Mesenteric fat pad (tissue), 1 donor: ENCODE measurements at places on chromosomes 11 and 22. TPM values are rescaled to one million over a fixed set of nuclear protein-coding genes. Genes with fewer than 3 reads are reported as not detected.

- DNase-seq: no peak
Observed at GRCh38 chr11:15795378-15795777, 561.0 kb downstream of the SOX6 start.

- DNase-seq: no peak
Observed at GRCh38 chr22:25172153-25172552, 27.5 kb upstream of the CRYBB3 start.

- DNase-seq: no peak
Observed at GRCh38 chr11:57474803-57475115, 14.4 kb downstream of the RTN4RL2 start.

DNA sequence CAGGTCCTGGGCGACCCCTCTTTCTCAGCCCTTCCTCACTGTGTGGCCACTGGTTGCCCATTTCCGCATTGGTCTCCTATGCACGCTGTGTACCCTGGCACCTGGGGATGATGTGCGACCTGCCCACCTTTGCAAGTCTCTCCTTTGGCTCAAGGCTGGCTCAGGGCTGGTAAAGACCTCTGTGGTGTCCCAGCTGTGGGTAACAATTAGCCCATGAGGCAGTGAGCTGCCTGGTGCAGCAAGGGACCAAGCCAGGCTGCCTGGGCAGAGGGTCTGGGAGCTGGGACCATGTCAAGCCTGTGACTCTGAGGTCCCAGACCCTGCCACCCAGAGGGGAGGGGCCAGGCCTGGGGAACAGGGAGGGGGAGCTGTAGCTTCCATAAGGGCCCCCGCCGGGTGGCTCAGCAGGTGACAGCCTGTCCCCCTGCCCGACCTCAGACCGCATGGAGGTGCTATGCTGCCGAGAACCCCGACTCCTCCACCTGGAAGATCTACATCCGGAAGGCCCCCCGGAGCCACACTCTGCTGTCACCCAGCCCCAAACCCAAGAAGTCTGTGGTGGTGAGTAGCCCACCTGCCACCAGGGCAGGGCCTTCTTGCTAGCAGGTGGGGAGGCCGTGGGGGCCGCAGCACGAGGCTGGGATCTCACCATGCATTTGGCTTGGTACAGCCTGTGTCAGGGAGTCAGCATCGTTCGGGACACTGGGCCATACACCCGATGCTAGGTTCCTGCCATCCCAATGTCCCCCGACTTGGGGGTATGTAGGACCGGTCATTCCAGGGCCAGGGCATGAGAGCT is 112.5 kb downstream of the KCNQ1OT1 start:
- peak; percentile 81 for DNase-seq

DNA sequence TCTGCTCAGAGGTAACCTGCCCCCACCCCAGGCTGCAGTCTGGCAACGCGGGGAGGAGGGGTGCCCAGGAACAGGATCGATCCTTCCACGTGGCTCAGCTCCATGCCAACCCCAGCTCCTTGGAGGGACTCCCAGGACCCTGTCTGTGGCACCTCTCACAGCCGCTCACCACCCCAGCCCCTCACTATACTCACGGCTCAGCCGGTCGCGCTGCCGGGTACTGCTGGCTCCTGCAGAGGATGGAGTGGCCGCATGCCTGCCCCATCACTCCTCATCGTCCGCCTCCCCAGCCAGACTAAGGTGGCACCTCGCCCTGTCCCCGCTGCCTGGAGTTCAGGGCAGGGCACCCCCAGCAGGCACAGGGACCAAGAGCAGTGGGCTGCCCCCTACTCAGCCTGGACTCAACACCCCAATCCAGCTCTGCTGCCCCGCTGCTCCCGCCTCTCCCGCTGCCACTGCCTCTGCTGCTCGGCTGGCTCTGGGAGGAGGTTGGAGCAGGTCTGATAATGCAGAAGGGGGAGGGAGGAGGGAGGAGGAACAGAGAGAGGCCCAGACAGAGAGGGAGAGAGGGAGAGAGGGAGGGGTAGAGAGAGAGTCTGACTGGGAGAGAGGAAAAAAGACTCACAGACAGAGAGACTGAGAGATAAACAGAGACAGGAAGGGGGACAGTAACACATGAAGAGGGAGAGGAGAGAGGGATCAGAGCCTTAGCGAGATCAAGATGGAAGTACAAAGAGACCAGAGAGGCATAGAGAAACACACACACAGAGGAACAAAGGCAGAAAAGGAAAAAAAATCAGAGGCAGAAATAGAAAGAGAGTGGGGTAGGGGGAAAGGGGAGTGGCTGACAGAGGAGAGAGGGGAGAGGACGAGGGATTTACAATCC is at the start of gene PDE2A:
PDE2A (minus strand) TSS at position 480 of the 886 bp plus-strand sequence; CDS start at position 265, 215 bp downstream.
- no peak for DNase-seq

- DNase-seq: no peak
Observed at GRCh38 chr11:34332524-34332923, 25.3 kb downstream of the ABTB2 start.

GRCh38 chr11:12846786-12847615 is 162.1 kb upstream of the RASSF10 start:
- DNase-seq: no peak

DNA sequence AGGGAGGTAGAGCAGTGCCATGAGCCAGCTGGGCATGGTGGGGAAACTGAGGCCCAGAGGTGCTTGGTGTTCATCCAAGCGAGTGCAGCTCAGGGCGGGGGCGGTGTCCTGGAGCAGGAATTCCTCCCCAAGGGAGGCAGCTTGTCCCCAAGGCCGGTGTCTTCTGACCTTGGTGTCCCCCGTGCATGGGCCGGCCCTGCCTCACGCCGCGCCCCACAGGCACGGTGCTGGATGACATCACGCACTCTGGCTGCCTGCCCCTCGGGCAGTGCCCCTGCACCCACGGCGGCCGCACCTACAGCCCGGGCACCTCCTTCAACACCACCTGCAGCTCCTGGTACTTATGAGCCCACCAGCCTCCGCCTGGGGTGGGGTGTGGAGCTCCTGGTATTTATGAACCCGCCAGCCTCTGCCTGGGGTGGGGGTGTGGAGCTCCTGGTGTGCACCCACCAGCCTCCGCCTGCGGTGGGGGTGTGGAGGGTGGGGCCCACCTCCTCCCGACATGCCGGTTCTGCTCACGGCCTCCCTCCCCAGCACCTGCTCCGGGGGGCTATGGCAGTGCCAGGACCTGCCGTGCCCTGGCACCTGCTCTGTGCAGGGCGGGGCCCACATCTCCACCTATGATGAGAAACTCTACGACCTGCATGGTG is 6.7 kb downstream of the MUC5B start:
- peak; percentile 88 for DNase-seq

DNA sequence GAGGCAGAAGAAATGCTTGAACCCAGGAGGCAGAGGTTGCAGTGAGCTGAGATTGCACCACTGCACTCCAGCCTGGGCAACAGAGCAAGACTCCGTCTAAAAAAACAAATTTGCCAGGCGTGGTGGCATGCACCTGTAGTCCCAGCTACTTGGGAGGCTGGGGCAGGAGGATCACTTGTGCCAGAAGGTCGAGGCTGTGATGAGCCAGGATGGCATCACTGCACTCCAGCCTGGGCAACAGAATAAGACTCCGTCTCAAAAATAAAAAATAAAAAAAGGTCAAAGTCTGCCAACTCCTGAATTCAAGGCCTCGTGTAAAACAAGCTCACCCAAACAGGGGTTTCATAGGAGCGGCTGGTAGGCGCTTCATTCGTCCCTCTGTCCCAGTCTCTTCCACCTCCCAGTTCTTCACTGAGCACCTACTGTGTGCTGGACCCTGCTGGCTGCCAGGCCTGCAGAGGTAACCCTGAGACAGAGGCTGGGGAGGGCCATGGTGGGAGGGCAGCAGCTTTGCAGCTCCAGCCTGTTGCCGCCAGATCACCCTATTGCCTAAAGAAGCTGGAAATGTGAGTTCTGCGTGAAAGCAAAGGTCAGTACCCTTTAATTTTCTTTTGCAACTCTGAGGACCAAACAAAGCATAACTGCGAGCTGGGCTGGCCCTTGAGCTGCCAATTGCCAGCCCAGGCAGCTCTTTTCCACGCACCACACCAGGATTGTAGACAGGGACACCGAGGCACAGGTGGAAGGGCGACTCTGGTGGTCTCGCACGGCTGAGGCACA is 15.3 kb downstream of the RPL3 start:
- DNase-seq: no peak

DNA sequence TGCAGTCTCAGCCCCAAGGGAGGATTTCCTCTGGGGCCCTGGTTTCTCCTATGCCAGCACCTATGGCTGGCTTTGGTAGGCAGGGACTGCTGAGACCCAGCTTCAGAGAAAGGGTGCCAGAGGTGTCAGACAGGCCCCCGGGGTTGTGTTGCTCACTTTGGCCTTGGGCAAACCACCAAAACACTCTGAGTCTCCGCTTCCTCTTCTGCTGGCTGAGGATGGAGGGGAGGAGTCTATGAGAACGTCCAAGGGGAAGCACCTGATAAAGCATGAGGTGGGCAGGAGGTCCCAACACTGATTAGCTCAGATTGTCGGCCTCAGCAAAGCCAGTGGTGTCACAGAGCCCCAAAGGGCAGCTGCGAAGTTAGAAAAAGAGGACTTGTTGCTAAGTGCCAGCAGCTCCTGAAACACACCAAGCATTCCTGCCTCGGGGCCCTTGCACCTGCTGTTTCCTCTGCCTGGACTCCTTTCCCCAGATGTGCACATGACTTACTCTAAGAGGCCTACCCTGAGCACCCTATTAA is 10.5 kb downstream of the SMTNL1 start:
- DNase-seq: no peak

GRCh38 chr11:117923773-117924172 is 5.4 kb downstream of the TMPRSS13 start:
- peak; percentile 43 for DNase-seq

DNA sequence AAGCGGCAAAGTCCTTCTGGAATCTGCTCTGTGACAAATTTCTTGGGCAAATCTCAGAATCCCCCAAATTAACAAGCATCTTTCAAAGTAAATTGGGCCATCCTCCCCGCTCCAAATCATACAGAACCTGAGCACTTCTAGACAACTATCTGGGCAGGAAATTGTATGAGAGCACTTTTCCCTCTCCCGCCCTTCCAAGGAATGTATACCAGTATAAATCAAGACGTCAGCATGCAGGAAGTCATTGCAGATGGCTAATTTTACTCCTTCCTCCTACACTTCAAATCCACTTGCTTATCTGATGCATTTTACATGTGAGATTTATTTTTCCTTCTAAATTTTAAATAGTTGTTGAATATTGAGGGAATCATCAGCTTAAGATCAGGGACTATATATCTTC is 52.1 kb downstream of the NTM start:
- no peak for DNase-seq

DNA sequence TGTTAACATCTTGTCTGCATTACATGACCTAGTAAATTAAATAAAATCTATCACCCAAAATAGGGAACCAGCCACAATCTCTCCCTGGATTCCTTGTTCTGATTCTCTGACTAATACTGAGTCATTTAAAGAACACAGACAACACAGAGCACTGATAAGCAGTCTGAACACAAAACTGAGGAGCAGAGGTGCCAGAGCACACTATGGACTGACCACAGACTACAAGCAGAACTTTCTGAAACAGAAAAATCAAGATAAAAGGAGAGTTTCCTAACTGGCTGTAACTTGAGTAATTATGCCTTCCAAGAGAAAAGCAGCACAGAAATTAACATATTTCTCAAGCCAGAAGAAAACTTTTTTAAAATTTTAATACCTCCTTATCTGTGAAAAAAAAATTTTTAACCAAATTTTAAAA is 128.8 kb downstream of the SGSM3 start:
- DNase-seq: no peak

DNA sequence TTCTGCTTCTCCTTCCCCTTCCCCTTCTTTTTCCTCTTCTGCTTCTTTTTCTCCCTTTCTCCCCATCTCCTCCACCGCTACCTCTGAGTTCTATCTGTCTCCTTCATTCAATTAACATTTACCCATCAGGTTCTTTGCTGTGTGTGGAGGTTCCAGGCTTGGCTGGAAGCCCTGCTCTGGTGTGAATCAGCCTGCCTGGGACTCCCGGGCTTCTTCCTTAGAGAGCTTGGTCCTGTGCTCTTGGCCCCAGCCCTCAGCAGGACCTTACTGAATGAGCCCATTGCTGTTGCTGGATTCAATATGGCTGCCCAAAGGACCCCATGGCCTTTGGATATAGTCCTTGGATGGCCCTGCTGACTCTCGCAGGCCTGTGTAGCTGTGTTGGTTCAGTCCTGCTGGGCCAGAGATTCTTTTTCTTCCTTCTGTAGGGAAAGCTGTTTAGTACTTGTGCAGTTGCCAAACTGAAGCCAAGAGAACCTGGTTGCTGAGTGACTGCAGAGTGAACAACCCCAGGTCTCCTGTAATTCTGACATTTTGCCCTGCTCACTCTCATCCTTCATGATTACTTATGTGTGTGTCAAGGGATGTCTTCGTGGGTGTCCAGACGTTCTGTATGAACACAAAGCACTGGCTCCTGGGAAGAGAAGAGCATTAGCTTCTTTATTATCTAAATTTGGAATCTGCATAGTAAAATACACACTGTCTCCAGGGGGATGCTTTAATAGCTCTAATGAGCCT is 81.0 kb upstream of the ZBED5 start:
- no peak for DNase-seq

GRCh38 chr11:6315811-6316425 is 4.4 kb downstream of the CAVIN3 start:
- no peak for DNase-seq

- DNase-seq: no peak
Observed at GRCh38 chr11:36354221-36355003, 58.3 kb downstream of the PRR5L start.

- DNase-seq: no peak
Observed at GRCh38 chr11:113384551-113384950, 3.0 kb upstream of the ANKK1 start.

DNA sequence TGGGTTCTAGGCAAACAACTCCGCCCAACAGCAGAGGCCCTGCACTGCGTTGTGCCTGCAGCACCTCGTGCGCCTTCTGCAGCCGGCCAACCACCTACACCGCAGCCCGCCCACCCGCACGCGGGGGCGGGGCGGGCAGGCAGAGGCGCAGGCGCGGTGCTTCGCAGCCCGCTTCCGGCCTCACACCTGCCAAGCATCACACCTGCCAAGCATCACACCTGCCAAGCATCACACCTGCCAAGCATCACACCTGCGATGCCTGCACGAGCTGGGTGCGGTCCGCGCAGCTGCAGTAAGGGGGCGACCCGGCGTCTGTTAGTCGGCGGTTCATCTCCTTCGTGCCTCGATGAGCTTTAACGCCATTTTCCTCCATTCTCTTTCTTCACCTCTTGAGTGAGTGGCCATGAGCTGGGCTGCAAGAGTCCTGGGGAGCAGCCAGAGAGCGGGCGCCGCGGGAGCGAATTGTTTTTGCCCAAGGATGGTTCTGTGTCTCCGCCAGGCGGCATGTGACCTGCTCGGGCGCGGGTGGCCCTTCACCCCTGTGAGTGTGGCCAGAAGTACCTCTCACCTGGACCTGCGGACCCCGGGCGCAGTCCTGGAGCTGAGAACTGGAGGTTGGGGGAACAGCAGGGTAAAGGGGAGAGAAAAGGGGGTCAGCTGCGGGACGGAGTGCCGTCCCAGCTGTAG is at the start of gene LDHAL6A:
LDHAL6A (plus strand) TSS at position 171 of the 687 bp plus-strand sequence. CDS start 825 bp downstream, outside the sequence.
- DNase-seq: no peak

- no peak for DNase-seq
Observed at GRCh38 chr11:1438261-1438966, 48.2 kb downstream of the MOB2 start.

GRCh38 chr11:129613071-129613470 is 202.6 kb upstream of the TMEM45B start:
- DNase-seq: no peak

GRCh38 chr11:45105233-45105983 is 41.0 kb upstream of the PRDM11 start:
- no peak for DNase-seq

AQP11 gene
- 0.84 TPM for total RNA-seq

RTN4RL2 gene
- total RNA-seq: 2.8 TPM

GGT5 gene
- total RNA-seq: 45.4 TPM

RASSF7 gene
- total RNA-seq: 2.0 TPM

ANKRD49 gene
- 10.1 TPM for total RNA-seq

XKR3 gene
- not detected for total RNA-seq

LRRC75B gene
- total RNA-seq: 6.0 TPM

OR8D1 gene
- total RNA-seq: not detected

PATZ1 gene
- 13.3 TPM for total RNA-seq
